Epithelial cell of prostate (primary cell): ENCODE measurements at places on chromosomes 16 and 17.
A peak's percentile ranks its signal among the peaks of the same experiment; 100 is the strongest.

DNA sequence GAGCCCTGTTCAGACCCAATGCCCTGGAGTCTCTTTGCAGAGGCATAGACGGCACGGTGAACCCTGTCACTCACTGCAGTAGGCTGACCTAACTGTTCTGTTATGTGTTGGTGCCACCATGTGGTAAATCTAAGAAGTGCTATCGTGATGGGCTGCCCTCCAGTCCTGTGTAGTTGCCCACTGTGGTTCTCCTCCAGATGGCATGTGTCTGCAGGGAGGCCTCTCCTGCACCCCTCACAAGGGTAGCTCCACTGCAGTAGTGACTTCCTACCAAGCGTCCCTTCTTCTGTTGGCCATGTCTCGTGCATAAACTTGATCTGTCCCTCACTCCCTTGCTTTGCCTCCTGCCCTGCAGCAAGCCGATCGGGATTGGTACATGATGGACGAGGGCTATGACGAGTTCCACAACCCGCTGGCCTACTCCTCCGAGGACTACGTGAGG, 5.8 kb downstream of the DHX38 start:
- peak; percentile 5 for DNase-seq

DNA sequence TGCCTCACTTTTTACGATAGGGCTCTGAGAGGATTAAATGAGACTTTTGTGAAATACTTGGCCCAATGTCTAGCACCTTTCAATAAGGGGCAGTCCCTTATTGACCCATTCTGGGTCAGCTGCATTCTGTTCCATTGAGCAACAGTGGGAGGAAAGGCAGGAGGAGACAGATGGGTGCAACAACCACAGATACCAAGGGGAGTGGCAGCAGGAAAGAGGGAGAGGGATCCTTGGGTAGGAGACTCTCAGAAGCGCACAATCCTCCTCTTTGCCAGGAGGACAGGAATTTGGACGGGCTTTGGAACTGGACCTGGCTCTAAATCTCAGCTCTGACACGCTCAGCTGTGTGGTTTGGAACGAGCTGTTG, 3.5 kb downstream of the PIPOX start:
- DNase-seq: no peak

DNA sequence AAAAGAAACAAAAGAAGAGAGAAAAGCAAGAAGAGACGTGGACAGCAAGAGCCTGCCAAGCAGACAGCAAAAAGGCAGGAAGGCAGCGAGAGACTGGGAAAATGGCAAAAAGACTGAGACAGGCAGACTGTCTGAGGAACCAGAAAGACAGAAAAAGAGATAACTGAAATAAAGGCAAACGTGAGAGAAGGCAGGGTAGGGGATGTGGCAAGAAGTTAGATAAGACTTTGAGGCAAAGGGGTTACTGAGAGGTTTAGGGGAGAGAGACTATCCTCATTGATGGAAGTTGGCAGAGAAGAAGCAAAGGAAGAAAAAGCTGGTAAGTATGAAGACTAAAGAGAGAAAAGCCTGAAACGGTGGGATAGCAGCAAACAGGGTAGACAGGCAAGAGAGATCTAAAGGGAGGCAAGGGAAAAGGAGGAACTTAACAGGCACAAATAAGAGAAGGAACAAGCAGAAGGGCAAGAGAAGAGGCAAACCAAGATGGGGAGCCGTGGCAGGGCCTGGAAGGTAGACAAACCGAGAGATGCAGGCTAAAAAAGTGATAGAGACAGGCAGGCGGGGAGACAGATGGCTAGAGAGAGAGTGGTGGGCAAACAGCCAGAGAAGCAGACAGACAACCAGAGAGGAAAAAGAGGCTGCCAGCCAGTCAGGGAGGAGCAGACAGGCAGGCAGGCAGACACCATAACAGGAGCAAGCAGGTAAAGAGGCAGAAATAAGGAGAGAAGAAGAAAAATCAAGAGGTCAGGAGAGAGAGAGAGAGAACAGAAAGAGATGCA, 7.1 kb upstream of the CHD3 start:
- DNase-seq: no peak

GRCh38 chr17:37447641-37448040, 41.0 kb downstream of the TADA2A start:
- DNase-seq: no peak
